ENCODE measurements at places on chromosomes 3 and 15.

DNA sequence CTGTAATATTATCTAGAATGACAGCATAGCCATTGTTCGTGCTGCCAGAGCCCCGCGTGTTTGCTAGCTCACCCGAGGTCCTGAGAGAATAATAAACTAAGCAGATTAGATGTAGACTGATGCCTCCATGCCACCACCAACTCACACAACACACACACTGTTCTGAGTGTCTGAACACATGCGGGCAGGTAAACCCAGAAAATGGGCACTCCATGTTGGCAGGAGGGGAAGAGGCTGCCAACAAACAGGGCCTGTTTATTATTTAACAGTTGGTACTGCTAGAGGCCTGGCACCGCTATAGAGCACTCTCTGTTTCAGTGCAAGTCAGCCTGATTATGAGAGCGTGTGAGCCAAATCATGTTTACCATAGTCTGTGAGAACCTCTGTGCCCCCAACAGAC is 299.0 kb downstream of the ZBTB20 start:
- H3K36me3 ChIP-seq = no peaks in the 10 kb centered on the region
- H3K4me3 ChIP-seq = no peak overlapping the region
- DNase-seq = no peak
- no peaks in the 10 kb centered on the region for H3K4me1 ChIP-seq
- no peak overlapping the region for H3K27ac ChIP-seq

DNA sequence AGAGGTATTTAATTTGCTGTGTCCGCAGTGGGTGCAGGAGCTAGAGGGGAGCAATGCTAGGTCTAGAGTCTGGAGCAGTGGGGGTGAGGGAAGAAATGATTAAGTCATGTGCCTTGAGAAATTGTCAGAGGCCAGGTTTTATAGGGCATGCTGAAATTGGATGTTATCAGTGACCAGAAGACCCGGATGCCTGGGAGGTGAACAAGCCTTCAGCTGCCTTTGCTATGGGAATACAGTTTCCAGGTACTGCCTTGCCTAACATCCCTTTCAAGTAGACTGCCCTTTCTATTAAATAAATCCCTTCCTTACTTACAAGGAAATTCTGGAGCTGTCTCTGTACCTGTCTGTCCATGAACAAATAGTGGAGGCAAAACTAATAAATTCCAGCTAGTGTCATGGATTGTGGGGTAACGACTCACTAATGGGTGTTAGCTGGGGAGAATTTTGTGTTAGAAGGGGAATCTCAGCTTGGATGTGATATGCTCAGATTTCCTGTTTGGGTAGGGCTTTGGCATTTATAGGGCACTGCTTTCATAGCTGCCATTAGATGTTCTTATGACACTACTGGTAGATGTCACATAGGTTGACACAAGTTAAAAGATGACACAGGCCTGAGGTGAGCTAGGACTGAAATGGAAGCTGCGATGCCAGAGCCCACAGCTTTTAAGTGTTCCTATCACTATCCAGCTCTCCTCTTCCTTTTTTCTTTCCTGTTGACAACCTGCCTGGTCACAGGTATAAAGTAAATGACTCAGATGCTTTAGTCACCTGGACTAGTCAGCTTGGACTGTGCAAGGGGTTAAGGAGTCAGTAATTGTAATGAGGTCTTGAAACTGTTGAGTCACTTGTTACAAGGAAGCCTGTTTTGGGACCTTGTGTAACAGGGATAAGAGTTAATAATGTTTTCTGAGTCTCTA is 21.3 kb downstream of the CHD2 start:
- peaks cover 50% of the 10 kb centered on the region for H3K4me1 ChIP-seq
- H3K27me3 ChIP-seq = no peaks in the 10 kb centered on the region
- DNase-seq = no peak
- no peak overlapping the region for H3K4me3 ChIP-seq

GRCh38 chr3:151315136-151315535 is 1.5 kb downstream of the GPR87 start:
- no peaks in the 10 kb centered on the region for H3K27me3 ChIP-seq
- H3K27ac ChIP-seq = no peak overlapping the region
- no peak for DNase-seq
- no peaks in the 10 kb centered on the region for H3K36me3 ChIP-seq

DNA sequence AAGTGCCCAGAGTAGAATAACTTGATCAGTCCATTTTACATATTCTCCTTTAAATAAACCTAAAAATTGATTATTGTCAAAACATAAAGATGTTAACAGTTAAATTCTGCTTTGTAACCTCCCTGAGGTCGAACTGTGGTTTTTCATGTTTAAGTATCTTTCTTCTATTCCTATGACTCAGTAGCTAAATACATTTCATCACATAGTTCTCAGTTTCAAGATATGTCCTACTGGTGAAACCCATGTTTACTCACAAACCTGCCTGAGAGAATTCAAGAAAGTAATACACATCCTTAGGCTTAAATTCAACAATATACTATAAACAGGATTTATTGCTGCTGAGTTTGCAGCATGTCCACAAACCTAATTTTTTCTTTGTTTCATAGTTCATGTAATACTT is 692.9 kb downstream of the ZPLD1 start:
- H3K4me3 ChIP-seq = no peak overlapping the region
- no peaks in the 10 kb centered on the region for H3K4me1 ChIP-seq

- H3K27me3 ChIP-seq = no peaks in the 10 kb centered on the region
- no peak for DNase-seq
- no peak overlapping the region for H3K4me3 ChIP-seq
- H3K27ac ChIP-seq = no peak overlapping the region
- no peaks in the 10 kb centered on the region for H3K4me1 ChIP-seq
Observed at GRCh38 chr3:150588027-150588830, 14.9 kb upstream of the SELENOT start.

- no peak for DNase-seq
- H3K27ac ChIP-seq = no peak overlapping the region
- no peaks in the 10 kb centered on the region for H3K4me1 ChIP-seq
- peaks cover 2% of the 10 kb centered on the region for H3K27me3 ChIP-seq
Observed at GRCh38 chr3:40336511-40337135, 27.1 kb downstream of the EIF1B start.

- H3K27ac ChIP-seq = peak overlapping the region; percentile 60
- H3K4me3 ChIP-seq = peak overlapping the region; percentile 71
- H3K27me3 ChIP-seq = no peaks in the 10 kb centered on the region
- peak; percentile 61 for DNase-seq
- H3K36me3 ChIP-seq = peaks cover 7% of the 10 kb centered on the region
Observed at GRCh38 chr3:195895078-195895860, 13.1 kb downstream of the TNK2 start.

- DNase-seq = no peak
- H3K4me3 ChIP-seq = no peak overlapping the region
- no peak overlapping the region for H3K27ac ChIP-seq
- H3K36me3 ChIP-seq = peaks cover 8% of the 10 kb centered on the region
Observed at GRCh38 chr3:138717348-138717747, 108.8 kb downstream of the FAIM start.

- no peak for DNase-seq
- H3K4me3 ChIP-seq = no peak overlapping the region
- H3K4me1 ChIP-seq = no peaks in the 10 kb centered on the region
- no peaks in the 10 kb centered on the region for H3K27me3 ChIP-seq
Observed at GRCh38 chr3:62142331-62143085, 230.8 kb downstream of the FEZF2 start.

GRCh38 chr15:75145027-75145841 is 56.4 kb upstream of the C15orf39 start:
- no peaks in the 10 kb centered on the region for H3K36me3 ChIP-seq
- no peak for DNase-seq
- peaks cover 19% of the 10 kb centered on the region for H3K27me3 ChIP-seq
- H3K4me1 ChIP-seq = no peaks in the 10 kb centered on the region
- H3K27ac ChIP-seq = no peak overlapping the region

GRCh38 chr3:138289701-138290100 is 40.0 kb downstream of the NME9 start:
- DNase-seq = no peak
- H3K4me3 ChIP-seq = no peak overlapping the region
- no peaks in the 10 kb centered on the region for H3K4me1 ChIP-seq
- peaks cover 3% of the 10 kb centered on the region for H3K36me3 ChIP-seq
- H3K27me3 ChIP-seq = no peaks in the 10 kb centered on the region

GRCh38 chr3:8578282-8578681 is 66.3 kb downstream of the SSUH2 start:
- DNase-seq = no peak
- H3K27me3 ChIP-seq = no peaks in the 10 kb centered on the region
- no peaks in the 10 kb centered on the region for H3K4me1 ChIP-seq
- H3K36me3 ChIP-seq = no peaks in the 10 kb centered on the region

Measured in T-cell (primary cell).